Fibroblast of lung (primary cell): ENCODE measurements at places on chromosomes 13 and 19. TPM values are rescaled to one million over a fixed set of nuclear protein-coding genes. Genes with fewer than 3 reads are reported as not detected.

DNA sequence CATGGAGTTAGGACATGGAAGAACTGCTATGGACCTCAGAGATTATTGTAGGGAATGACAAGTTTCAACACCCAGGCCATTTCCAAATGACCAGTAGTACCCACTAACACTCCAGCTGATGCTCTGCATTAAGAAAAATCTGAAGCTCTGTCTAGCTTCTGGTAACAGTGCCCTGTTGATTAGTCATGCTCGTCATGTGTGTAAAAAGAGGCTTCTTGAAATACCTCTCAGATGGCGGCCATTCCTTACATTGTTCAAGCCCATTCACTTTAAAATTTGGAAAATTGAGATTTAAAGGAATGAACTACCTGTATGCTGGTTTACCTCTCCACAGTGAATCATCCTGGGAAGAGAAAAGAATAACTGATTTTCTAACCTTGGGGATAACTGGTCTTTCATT, 527.9 kb upstream of the ARGLU1 start:
- H3K4me1 ChIP-seq = no peaks in the 10 kb centered on the region
- no peaks in the 10 kb centered on the region for H3K36me3 ChIP-seq
- no peak for DNase-seq
- no peak overlapping the region for H3K4me3 ChIP-seq
- no peak overlapping the region for H3K27ac ChIP-seq
- no peaks in the 10 kb centered on the region for H3K27me3 ChIP-seq

DNA sequence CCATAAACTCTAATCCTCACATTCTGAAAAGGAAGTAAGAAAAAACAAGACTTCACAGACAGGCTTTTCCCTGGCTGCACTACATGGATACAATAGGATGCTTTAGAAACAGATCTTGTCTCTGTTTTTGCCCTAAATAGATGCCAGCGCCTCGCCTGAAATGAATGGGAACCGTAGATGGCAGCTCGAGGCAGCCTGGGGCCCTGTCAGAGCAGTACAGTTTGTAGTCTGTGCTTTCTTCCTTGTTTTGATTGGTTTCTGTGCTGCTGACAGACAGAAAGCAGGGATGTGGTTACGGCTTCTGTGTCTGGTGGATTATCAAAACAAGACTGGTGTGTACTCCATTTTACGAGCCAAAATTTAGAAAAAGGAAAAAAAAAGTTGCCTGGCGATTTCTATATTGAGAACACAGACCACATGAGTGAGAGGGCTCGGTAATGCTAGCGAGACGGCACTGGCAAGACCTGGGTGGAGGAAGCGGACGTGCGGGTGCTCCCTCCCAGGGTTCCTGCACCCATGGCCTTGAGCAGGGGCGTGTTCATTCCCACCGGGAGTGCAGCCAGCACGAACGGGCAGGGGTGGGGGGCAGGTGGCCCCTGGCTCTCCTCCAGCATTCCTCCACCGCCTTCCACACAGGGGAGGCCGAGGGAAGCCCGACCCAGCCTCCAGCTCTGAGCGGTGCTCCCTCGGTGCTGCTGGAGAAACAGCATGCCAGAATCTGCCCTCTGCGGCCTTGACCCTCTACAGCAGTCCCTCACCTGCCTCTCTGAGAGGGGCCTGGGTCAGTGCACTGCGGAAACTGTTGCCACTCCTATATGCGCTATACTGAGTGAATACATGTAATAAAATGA, 37.6 kb upstream of the C1QTNF9 start:
- H3K27ac ChIP-seq = peak overlapping the region; percentile 74
- no peaks in the 10 kb centered on the region for H3K27me3 ChIP-seq

DNA sequence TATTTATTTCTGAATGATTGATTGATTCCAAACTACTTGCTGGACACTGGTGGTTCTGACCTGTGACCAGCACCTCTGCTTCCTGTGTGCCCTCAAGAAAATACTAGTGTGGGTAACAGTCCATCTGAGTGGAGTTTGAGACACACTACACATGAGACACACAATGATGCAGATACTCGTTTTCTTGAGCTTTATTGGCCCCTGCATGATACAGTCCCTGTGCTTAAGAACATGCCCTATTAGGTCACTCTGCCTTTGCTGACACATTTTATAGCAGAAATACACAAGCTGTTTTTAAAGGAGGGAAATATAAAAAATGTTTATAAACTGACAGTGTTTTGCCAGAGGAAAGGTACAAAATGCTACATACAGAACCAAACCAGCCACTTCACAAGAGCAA, 126.9 kb downstream of the STK24 start:
- no peak overlapping the region for H3K4me3 ChIP-seq
- DNase-seq = peak; percentile 36
- H3K4me1 ChIP-seq = peaks cover 11% of the 10 kb centered on the region
- H3K27ac ChIP-seq = no peak overlapping the region
- H3K27me3 ChIP-seq = no peaks in the 10 kb centered on the region

GRCh38 chr13:94419304-94419924, 60.1 kb downstream of the DCT start:
- H3K27ac ChIP-seq = no peak overlapping the region
- H3K4me3 ChIP-seq = no peak overlapping the region
- H3K4me1 ChIP-seq = no peaks in the 10 kb centered on the region
- peak; percentile 75 for DNase-seq

DNA sequence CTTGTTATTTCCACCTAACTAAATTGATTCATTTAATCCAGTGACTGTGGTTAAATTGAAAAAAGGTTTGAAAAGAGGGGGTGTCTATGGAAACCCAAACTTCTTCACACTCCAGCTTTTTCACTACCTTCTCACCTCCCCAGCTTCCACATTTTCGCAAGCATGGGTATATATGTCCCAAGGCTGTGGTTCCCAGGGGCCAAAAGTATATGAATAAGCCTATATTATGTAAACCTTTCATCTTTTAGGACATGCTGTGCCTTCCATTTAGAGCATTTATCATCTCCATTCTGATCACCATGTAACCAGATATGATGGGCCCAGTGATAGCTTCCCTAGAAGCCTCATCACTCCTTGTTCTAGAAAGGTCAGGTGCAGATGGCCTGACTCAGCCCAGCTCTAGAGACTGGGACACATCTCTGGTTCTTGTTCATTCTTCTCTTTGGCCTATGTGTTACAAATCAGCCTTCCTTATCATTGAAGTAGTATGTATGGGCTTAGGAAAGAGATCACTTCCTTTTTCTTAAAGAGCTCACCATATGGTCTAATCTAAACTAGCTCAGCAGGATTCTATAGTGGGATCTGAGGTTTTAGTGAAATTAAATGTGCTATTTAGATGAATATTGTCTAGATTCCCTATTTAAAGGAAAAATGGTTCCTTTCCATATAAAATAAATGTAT, 19.5 kb upstream of the ARL11 start:
- no peak overlapping the region for H3K27ac ChIP-seq
- no peaks in the 10 kb centered on the region for H3K36me3 ChIP-seq
- no peaks in the 10 kb centered on the region for H3K27me3 ChIP-seq
- no peak overlapping the region for H3K4me3 ChIP-seq

DNA sequence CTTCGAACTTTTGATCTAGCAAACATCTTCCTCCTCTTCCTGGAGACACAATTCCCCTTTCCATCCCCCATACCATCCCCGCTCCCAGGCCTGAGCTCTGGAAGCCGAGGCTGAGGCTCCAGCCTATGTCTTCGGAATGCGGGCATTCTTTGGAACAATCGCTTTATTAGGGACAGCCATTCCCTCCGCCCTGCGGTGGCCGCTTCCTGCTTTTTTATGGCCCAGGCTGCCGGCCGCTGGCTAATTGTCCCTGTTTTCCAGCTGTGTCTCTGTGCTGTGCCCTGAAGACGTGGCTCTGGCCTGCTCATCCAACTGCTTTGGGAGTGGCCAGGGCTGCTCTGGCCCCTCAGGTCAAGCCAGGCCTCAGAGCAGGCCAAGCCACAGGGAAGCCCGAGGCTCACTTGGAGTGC, 2.1 kb upstream of the CDX2 start:
- no peaks in the 10 kb centered on the region for H3K36me3 ChIP-seq
- peaks cover 68% of the 10 kb centered on the region for H3K27me3 ChIP-seq
- no peak for DNase-seq
- H3K4me1 ChIP-seq = no peaks in the 10 kb centered on the region
- no peak overlapping the region for H3K27ac ChIP-seq

DNA sequence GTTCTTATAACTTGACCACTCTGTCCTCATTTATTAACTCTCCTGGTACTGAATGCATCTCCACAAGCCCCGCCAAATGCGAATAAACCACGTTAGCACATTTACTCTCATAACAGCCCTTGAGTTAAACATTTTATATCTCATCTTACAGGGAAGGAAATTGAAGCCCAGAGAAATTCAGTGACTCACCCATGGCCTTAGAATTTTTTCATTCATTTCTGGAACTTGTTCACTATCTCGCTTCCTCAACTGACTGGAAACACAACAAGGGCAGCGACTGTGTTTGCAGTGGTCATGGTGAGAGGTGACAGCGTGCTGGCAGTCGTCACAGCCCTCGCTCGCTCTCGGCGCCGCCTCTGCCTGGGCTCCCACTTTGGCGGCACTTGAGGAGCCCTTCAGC, 39.5 kb downstream of the SERP2 start:
- peak; percentile 36 for DNase-seq
- no peaks in the 10 kb centered on the region for H3K27me3 ChIP-seq
- H3K4me1 ChIP-seq = no peaks in the 10 kb centered on the region
- no peak overlapping the region for H3K4me3 ChIP-seq
- H3K27ac ChIP-seq = no peak overlapping the region

GRCh38 chr19:33282036-33282671, 20.2 kb downstream of the CEBPA start:
- no peaks in the 10 kb centered on the region for H3K36me3 ChIP-seq
- DNase-seq = no peak
- H3K27ac ChIP-seq = no peak overlapping the region
- no peaks in the 10 kb centered on the region for H3K27me3 ChIP-seq

- no peaks in the 10 kb centered on the region for H3K27me3 ChIP-seq
- no peak overlapping the region for H3K4me3 ChIP-seq
- no peaks in the 10 kb centered on the region for H3K4me1 ChIP-seq
Measured at GRCh38 chr13:96671073-96671472, 323.2 kb downstream of the OXGR1 start.

DNA sequence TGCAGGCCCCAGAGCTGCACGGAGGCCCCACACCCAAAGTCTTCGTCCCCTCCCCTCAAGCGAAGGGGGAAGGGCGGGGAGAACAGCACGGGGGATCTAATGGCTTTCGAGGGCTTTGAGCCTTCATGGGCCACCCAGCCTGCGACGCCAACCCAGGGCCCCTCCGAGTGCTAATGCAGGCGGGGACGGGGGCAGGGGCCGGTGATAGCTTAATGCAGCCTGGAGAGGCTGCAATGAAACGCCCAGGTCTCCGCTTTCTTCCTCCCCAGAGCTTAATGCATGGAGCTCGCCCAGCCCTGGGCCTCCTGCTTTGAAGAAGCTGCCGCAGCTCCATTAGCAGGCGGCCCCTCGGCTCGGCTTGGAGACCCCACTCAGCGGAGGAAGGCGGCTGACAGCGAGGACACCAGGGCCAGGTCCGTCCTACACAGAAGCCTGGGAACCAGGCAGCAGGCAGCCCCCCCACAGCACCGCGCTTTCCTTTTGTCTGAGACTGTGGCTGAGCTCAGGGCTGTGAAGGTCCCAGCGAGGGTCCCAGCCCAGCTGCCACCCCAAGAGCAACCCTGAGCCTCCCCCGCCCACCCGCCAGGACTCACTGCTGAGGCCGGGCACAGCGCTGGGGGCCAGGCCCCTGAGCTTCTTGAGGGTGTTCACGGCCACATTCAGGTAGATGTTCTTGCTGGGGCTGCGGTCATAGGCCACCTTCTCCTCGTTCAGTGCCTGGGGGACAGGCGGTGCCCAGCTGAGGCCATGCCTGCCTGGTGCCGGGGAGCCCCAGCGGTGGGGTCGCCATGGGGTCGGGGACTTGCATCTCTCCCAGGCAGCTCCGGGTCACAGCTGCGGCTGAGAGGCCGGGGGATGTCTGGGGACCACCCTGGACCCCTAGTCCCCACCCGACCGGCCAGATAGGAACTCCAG, 7.5 kb upstream of the ATP8B3 start:
- no peak overlapping the region for H3K4me3 ChIP-seq
- H3K4me1 ChIP-seq = no peaks in the 10 kb centered on the region
- H3K27ac ChIP-seq = no peak overlapping the region
- H3K27me3 ChIP-seq = no peaks in the 10 kb centered on the region
- H3K36me3 ChIP-seq = peaks cover 36% of the 10 kb centered on the region

DNA sequence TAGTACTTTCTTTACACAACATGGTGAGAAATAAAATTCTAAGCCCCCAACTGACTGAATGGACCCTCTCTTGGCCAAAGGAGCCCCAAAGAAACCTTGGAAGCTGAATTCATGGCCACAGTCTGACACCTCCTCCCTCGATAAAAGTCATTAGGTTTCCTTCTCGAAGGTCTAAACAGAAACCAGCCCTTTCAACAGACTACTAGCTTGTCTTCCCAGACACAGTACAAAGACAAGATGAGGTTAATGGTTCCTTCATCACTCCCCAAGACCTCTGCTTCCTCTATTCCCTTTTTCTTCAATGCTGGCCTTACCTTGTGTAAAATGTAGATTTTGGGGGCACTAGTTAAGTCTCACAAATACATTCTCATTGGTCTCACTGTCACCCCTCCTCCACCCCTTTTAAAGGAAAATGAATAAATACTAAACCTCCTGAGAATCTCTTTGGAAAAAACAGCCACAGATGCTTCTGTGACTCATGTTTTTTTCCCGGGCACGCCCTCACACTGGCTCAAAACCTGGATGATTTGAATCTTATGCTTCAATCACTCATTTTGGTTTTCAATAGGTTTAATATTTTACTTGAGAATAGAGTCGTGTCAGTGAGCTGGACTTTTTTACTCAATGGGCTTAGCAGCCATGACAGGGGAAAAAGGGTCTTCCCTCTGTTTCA, 65.8 kb upstream of the MED4 start:
- H3K4me1 ChIP-seq = peaks cover 2% of the 10 kb centered on the region
- peak; percentile 55 for DNase-seq
- H3K4me3 ChIP-seq = no peak overlapping the region
- no peak overlapping the region for H3K27ac ChIP-seq
- no peaks in the 10 kb centered on the region for H3K27me3 ChIP-seq

DNA sequence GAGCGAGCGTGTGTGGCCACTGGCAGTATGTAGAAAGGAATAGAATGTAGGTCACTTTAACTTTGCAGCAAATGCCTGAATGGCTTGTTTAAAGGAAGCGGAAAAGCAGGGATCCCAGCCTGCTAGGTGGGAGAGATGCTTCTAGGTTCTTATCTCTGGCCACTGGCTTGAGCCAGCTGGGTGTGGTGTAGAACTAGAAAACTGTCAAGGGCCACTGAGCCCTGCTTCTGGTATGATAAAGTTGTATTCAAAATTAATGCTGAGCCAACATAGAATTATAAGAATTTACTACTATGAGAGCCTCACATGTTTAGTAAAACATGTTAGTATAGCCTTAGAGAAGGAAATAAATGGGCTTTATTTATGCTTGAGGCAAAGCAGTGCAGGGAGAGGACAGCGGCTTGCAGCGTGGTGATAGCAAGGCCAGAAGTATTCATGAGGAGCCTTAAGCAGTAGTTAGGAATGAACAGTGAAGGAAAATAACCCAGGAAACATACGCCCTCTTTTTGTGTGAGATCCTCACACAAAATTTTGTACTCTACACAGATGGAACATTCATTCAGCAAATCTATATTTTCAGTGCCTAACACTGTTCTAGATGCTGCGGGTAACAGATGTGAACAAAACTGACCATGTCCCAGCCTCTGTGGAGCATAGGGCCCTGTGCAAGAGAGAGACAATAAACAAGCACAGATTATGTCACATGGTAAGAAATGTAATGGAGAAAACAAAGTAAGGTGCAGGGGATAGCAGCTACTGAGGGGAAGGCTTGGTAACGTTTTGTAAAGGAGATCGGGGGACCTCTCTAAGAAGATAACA, 863.2 kb downstream of the DIAPH3 start:
- no peaks in the 10 kb centered on the region for H3K36me3 ChIP-seq
- H3K27me3 ChIP-seq = no peaks in the 10 kb centered on the region
- H3K4me3 ChIP-seq = no peak overlapping the region

Gene PEX11G
- total RNA-seq = 3.8 and 3.9 TPM in 2 replicates

Gene KLK1
- total RNA-seq = not detected in 2 replicates

Gene TMEM150B
- total RNA-seq = not detected in 2 replicates

Gene VRK3
- total RNA-seq = 21.3 and 26.9 TPM in 2 replicates

Gene VSTM2B
- total RNA-seq = not detected in 2 replicates

Gene PSG11
- total RNA-seq = not detected in 2 replicates
